Left ventricle myocardium superior (tissue), 1 donor: ENCODE measurements at places on chromosomes 6 and 20. TPM values are rescaled to one million over a fixed set of nuclear protein-coding genes. Genes with fewer than 3 reads are reported as not detected.

The CGA gene
- 0.59 TPM for total RNA-seq

GRCh38 chr6:13488015-13488895 lies 855 bp upstream of the GFOD1 start:
- peak; percentile 77 for DNase-seq

The POLR3F gene
- 9.9 TPM for total RNA-seq

GRCh38 chr20:7585126-7585679 lies 355.1 kb downstream of the HAO1 start:
- no peak for DNase-seq

GRCh38 chr6:148175550-148176188 lies 167.0 kb upstream of the SASH1 start:
- DNase-seq, result no peak

GRCh38 chr20:58571693-58572427 lies 56.7 kb upstream of the APCDD1L start:
- DNase-seq, result no peak

DNA sequence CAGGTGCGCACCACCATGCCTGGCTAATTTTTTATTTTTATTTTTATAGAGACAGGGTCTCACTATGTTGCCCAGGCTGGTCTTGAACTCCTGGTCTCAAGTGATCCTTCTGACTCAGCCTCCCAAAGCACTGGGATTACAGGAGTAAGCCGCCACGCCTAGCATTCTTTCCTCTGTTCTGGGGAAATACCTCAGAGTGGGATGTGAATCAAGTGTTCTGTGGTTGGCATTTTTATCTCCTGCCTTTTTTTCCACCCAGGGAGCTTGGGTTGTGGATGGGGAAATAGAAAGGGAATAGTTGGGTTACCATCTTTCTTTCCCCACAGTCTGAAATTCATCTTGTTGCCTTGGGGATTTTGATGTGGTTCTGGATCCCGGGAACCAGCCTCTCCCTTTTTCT lies 24.1 kb downstream of the TFAP2C start:
- DNase-seq, result no peak

The ANKRD66 gene
- total RNA-seq, result not detected

The ERVFRD-1 gene
- total RNA-seq, result 0.12 TPM

The PRL gene
- total RNA-seq, result not detected

GRCh38 chr20:29743101-29743931 lies 1514.1 kb upstream of the DEFB115 start:
- peak; percentile 15 for DNase-seq

The PCK1 gene
- 0.62 TPM for total RNA-seq

The JPH2 gene
- 182 TPM for total RNA-seq

DNA sequence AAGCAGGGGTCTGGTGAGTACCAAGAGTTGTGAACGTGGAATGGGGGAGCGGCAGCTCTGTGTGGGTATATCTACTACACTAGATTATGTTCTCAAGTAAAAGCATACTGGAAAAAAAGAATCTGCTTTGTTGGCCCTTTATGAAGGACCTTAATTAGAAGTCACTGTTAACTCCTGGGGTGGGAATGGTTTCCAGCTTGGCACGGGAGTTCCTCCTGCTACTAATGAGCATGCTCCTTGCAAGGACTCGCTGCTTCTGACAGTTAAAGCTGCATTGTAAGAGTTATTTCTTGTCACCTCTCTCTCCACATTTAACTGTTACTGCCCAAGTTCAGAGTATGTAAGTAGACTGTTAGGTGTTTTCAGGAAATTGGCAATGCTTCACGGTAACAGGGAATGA lies 292.7 kb downstream of the ZFAND3 start:
- no peak for DNase-seq

- peak; percentile 82 for DNase-seq
These were observed 27.9 kb downstream of the DNMT3B start for GRCh38 chr20:32789896-32790750.

DNA sequence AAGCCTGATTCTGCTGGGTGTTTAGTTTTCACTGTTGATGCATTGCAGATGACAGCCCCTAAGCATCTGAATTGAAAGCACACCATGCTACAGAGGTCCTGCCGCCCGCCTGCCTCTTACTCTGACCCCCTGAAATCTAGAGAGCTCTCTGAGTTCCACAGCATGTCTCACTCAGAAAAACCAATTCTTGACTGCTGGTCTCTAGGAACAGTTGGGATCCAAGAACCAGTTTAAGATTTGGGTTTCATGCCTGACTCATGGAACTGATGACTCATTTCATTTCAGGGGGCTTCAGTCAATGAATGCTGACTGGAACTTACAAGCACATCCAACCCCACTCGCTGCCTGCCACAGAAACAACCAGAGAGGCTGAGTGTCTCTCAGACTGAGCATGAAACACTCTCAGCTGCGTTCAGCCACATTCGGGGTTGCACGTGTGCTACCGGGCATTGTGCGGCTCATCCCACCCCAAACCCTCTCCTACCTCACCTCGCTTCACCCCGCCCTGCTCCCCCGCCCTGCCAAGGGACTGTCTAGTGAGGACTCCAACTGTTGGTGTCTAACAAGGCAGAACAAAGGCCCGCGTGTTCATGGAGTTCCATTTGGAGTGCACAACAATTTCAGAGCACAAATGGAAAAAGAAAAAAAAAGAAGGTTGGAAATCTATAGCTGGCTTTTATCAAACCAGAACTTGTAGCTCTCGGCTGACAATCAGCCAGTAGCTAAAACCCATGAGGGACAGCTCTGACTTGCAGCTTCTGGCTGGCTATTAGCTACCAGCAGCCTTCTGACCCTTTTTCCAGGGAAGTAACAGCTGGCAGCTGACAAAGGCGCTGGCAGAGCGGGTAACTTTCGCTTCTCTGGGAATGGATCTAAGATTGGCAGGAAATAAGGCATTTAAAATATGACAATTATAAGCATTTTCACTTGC lies 20.0 kb upstream of the TRAF3IP2 start:
- DNase-seq, result peak; percentile 56

DNA sequence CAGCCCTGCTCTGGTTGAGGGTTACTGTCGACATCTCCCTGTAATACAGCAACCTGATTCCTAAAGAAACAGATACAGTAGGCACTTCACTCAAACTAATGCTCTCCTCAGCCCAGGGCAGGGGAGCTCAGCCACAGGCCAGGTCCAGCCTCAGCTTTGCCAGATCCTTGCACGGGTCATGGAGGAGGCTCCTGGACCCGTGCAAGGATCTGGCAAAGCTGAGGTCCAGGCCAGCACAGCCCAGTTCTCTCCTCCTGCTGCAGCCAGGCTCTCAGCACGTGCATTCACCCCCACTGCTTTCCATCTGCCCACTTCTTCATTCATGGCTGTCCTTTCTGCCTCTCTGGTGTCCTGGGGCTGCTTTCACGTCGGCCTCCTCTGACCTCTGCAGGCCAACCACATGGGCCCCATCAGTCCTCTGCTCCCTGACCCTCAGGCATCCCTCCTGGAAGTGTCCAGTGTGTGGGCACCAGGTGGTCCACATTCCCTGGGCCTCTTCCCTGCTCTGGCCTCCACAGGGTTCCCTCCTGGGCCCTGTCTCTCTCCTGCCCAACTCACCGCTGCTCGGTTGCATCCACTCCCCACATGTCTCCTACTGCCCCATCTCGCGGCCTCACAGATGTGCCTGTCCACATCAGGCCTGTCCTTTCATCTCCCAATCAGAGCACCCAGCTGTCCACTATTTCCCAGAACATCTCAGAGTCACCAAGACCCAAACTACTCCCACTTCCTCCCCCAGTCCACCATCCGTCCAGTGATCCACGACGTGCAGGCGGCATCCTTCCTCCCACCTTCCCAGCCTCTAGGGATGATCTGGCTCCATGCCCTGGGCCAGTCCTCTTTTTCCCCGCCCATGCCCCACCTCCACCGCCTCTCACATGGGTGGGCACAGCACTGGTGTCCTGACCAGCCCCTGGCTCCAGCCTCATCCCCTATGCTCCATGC lies 11.8 kb upstream of the CD93 start:
- no peak for DNase-seq

DNA sequence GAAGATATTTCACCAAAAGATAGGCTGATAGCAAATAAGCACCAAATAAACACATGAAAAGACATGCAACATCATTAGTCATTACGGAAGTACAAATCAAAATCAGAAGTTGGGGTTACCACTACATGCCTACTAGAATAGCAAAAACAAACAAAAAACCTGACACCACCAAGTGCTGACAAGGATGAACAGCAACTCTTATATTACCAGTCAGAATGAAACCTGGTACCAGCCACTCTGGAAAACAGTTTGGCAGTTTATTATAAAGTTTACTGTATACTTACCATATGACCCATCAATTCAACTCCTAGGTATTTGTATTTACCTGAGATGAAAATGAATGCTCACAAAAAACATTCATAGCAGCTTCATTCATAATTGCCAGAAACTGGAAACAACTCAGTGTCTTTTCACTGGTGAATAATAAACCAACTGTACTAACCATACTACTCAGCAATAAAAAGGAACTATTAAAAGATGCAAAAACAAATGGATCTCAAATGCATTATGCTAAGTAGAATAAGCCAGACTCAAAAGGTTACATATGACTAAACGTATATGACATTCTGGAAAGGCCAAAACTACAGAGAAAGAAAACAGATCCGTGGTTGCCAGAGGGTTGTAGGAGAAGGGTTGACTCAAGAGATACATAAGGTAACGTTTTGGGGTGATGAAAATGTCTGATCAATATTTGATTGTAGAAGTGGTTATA lies 33.0 kb downstream of the NUP153 start:
- no peak for DNase-seq

GRCh38 chr20:645318-646106 lies 7.5 kb downstream of the SRXN1 start:
- DNase-seq, result peak; percentile 85

GRCh38 chr6:155319902-155320301 lies 5.6 kb upstream of the TFB1M start:
- DNase-seq, result no peak

- DNase-seq, result peak; percentile 79
These were observed 72.9 kb downstream of the SNX5 start for GRCh38 chr20:17895641-17896171.

DNA sequence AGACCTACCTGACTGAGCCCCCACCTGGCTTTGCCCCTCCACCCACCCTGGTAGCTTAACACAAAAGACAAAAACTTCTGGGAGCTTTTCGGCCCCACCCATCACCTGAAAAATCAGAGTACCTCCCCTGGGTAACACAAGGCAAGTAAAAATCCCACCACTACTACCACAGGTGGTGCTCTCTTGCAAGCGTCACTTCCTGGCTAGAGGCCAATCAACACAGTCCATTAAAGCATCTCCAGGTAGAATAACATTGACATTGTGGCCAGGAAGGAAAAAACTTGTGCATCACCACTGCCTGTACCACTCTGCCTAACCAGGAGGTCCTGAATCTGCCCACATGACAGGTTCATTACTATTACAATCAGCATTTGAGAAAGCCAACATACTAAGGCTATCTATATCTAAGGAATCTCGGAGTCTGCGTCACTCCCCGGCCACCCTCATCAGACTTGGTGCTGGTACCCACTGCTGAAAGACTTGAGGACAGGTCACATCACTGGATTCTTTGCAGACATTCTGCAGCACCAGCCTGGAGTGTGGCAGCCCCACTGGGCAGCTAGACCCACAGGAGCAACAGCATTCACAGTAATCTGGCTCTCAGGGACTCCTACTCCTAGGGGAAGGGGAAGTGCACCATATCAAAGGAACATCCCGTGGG lies 125.9 kb downstream of the CDK19 start:
- DNase-seq, result no peak

The ZNF335 gene
- total RNA-seq, result 10.0 TPM

DNA sequence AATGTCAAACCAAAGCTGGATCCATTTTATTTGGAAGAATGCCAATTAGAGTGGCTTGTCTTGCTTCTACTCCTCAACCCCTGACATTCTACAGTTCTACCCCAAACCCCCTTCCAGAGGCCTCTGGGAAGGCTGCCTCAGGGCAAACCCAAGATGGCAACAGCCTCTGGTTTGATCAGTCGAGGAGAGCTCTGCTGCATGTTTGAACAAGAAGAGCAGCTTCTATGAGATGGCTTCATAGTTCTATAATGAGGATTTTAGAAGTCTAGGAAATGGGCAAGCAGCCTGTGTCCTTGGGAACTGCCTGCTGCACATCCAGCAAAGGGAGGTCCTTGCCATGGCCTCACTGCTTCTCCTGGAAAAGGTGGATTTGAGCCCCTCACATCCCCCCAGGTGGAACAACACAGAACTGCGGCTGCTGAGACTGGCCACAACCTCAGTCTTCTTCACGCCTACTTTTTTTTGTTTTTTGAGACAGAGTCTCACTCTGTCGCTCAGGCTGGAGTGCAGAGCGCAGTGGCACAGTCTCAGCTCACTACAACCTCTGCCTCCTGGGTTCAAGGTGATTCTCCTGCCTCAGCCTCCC lies 37.9 kb downstream of the ZC3H12D start:
- no peak for DNase-seq

The HUS1B gene
- total RNA-seq, result not detected

GRCh38 chr6:31158140-31158862 lies at the start of gene TCF19:
Gene TCF19 (plus strand): TSS chr6:31158589. CDS start chr6:31159470, 881 bp downstream.
- DNase-seq, result peak; percentile 99

The ADAM33 gene
- 12.2 TPM for total RNA-seq

The FOXC1 gene
- 2.7 TPM for total RNA-seq

DNA sequence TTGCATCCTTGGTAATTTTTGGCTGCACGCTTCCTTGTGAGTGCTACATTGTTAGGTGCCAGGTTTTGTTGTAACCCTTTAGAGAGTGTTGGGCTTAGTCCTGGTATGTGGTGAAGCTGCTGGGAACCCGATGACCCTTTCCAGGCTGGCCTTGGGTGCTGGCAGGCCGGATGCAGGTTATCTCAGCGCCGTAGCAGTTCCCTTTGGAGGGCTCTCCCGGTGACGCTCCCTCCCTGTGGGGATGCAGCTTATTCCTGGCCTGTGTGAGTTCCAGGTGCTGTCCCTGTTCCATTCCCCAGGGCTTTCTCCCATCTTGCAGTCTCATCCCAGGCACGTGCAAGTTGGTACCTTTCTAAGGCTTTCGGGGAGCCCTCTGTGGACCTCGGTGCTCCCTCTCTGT lies 13.9 kb upstream of the BHLHE23 start:
- no peak for DNase-seq

The CST5 gene
- total RNA-seq, result not detected

GRCh38 chr20:60921022-60921622 lies 330.9 kb upstream of the CDH4 start:
- peak; percentile 78 for DNase-seq

DNA sequence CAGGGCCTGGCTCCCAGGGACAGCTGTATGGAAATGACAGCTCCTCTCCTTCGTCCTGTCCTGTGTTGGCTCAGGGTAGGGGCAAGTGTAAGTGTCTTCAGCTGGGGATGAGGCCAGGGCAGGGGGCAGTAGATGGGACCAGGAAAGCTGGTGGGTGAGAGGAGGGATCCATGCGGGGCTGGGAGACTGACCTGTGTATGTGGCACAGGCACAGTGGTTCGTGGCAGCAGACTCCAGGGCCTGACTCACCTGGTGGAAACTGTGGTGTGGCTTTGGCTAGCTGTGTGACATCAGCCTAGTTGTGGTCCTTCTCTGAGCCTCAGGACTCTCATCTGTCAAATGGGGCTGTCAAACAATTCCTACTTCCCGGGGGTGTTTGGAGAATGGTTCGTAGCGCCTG lies 13.7 kb upstream of the SCRT2 start:
- DNase-seq, result no peak

- DNase-seq, result no peak
These were observed 173.5 kb downstream of the SCP2D1 start for GRCh38 chr20:18986895-18987580.
